ENCODE measurements at places on chromosomes 5 and 9.

DNA sequence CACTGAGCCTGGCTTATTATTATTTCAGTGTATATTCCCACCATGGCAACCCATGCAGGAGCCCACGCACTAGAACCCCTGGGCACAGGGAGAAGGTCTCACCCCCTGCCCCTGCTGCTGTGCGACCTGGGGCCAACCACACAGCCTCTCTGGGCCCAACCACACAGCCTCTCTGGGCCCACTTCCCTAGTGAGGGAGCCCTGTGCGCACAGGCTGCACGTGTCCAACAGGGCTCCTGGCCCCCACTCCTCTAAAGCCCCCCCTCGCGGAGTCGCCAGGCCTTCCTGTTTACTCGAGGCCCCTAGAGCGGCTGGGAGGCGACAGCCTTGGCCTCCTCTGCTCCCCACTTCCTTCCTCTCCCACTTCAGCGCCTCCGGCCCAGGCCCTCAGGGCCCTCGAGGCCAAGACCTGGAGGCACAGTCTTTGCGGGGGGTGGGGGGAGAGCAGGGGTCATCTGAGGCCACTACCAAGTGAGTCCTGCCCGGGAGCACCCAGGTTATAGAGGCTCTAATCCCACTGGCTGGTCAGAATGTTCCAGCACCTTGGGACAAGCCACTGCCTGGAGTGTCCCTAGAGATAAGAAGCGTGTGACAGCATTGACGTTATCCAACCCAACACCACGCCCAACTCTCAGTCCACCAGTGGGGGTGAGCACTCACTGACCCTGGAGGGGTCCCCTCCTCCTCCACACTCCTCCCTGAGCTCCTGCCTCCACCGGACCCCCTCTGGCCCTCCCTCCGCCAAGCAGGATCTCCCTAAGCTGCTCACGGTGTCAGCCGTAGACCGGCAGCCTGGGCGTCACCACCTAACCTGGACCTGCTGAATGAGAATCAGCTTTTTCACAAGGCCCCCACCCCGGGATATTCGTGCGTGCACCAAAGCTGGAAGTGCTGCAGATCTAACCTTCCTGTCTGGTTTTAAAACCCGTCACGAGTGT lies 7.9 kb upstream of the ENG start:
- H3K4me1 ChIP-seq: peaks cover 86% of the 10 kb centered on the region
- no peaks in the 10 kb centered on the region for H3K27me3 ChIP-seq
- H3K36me3 ChIP-seq: no peaks in the 10 kb centered on the region
- peak overlapping the region; percentile 39 for H3K4me3 ChIP-seq
- peak; percentile 96 for DNase-seq

GRCh38 chr5:150516011-150516410 lies 8.1 kb downstream of the NDST1 start:
- no peaks in the 10 kb centered on the region for H3K36me3 ChIP-seq
- H3K27ac ChIP-seq: no peak overlapping the region
- H3K27me3 ChIP-seq: no peaks in the 10 kb centered on the region
- no peaks in the 10 kb centered on the region for H3K4me1 ChIP-seq
- DNase-seq: peak; percentile 9

DNA sequence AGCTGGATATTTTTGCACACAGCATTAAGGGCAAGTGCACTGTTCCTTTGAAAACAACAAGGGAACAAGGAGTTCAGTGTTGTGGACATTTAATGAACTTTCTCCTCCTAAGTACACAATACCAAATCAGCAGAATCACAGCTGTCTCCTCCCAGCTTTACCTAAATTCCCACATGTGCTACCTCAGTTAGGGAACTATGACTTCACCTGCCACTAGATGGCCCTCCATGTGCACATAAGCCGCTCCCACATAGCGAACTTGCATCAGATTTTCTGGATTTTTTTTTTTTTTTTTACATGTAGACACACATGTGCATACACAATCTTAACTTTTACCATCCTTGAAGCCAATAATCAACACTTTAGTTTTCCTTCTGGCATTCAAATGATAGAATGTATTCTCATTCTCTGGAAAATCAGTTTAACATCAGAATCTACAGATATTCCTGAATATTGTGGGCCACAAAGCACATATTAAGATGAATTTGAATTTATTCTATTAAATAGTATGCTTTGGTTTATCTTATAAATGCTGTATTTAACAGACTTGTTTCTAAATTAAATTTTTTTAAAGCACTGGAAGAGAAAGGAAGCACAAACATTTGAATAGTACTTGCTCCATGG lies 123.6 kb downstream of the PALM2AKAP2 start:
- H3K36me3 ChIP-seq: no peaks in the 10 kb centered on the region
- DNase-seq: peak; percentile 69
- no peaks in the 10 kb centered on the region for H3K4me1 ChIP-seq
- no peak overlapping the region for H3K4me3 ChIP-seq
- H3K27ac ChIP-seq: no peak overlapping the region

DNA sequence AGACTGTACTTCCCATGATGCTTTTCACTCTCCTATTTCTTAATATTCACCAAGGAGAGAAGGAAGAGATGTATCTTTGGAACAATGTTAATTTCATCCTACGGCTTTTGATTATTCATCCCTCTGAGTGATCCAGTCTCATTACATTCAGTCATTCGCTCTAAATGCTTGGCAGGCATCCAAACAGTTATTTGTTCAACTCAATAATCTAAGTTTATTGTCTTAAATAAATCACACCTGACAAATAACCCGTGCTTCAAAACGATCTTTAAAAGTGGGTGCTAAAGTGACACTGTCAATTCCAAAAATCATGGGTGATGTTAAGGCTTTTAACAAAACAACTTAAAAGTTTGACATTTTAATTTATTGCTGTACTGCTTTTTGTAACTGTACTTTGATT lies 233.1 kb downstream of the RASEF start:
- no peaks in the 10 kb centered on the region for H3K4me1 ChIP-seq
- no peak for DNase-seq
- no peaks in the 10 kb centered on the region for H3K36me3 ChIP-seq
- no peak overlapping the region for H3K4me3 ChIP-seq
- H3K27me3 ChIP-seq: no peaks in the 10 kb centered on the region

DNA sequence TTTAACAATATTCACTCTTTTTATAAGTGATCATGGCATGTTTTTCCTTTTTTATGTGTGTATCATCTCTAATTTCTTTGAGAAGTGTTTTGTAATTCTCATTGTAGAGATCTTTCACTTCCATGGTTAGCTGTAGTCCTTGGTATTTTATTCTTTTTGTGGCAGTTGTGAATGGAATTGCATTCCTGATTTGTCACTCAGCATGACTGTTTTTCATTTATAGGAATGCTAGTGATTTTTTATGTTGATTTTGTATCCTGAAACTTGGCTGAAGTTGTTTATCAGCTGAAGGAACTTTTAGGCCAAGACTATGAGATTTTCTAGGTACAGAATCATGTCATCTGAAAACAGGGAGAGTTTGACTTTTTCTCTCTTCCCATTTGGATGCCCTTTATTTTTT lies 13.1 kb upstream of the SPINK13 start:
- H3K27me3 ChIP-seq: no peaks in the 10 kb centered on the region
- H3K4me1 ChIP-seq: no peaks in the 10 kb centered on the region
- no peak overlapping the region for H3K4me3 ChIP-seq

DNA sequence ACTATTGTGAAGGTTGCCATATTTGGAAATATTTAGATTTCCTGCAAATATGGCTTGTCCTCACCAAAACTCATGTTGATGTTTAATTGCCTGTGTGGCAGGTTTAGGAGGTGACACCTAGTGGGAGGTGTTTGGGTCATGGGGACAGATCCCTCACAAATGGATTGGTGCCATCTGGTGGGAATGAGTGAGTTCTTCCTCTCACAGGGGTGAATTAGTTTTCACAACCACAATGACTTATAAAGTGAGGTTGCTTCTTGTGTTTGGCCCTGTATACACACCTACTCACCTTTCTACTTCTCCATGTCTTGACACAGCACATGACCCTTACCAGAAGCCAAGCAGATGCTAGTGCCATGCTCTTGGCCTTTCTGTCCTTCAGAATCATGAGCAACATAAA lies 41.1 kb downstream of the ISOC1 start:
- no peaks in the 10 kb centered on the region for H3K27me3 ChIP-seq
- no peak overlapping the region for H3K4me3 ChIP-seq
- no peak overlapping the region for H3K27ac ChIP-seq
- peak; percentile 17 for DNase-seq
- no peaks in the 10 kb centered on the region for H3K36me3 ChIP-seq

- DNase-seq: no peak
- no peaks in the 10 kb centered on the region for H3K4me1 ChIP-seq
- no peaks in the 10 kb centered on the region for H3K27me3 ChIP-seq
- no peak overlapping the region for H3K27ac ChIP-seq
- H3K4me3 ChIP-seq: no peak overlapping the region
- H3K36me3 ChIP-seq: peaks cover 17% of the 10 kb centered on the region
These were observed 87.0 kb downstream of the ERBIN start for GRCh38 chr5:66013397-66013796.

DNA sequence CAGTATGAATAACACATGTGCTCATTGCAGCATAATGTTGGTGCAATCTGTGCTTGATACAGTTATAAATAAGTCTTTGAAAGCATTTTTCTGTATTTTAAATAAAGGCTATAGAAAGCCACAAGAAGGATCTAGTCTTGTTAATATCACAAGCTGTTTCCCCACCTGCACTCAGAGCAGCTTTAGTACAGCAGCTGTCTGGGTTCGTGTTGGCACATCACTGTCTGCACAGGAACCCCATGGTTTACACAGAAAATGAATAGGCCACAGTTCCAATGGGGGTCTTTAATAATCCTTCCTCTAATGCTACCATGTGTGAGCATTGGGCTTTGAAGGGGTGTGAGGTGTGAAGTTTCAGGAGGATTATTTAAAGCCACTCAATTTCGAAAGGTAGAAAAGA lies 2269.7 kb downstream of the MAT2B start:
- DNase-seq: no peak
- H3K4me1 ChIP-seq: peaks cover 12% of the 10 kb centered on the region
- H3K27ac ChIP-seq: no peak overlapping the region
- H3K27me3 ChIP-seq: no peaks in the 10 kb centered on the region
- no peaks in the 10 kb centered on the region for H3K36me3 ChIP-seq

DNA sequence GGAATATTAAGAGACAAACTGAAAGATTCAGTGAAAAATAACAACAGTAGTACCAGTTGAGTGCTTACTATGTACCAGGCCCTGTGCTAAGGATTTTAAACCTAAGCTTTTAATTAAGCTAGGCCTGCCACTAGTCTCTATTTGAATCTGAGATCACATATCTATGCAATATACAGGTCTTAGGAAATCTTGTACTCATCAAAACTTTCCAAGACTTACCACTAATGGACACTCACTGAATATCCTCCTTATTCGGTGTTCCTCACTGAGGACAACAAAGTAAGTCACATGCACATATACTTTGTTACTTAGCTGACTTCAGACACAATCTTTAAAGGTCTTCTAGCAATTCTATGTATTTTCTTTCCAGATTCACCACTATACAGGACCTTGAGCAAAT lies 32.6 kb downstream of the DIAPH1 start:
- no peak overlapping the region for H3K4me3 ChIP-seq
- no peaks in the 10 kb centered on the region for H3K27me3 ChIP-seq
- H3K4me1 ChIP-seq: peaks cover 13% of the 10 kb centered on the region
- no peak for DNase-seq
- peaks cover 77% of the 10 kb centered on the region for H3K36me3 ChIP-seq
- H3K27ac ChIP-seq: no peak overlapping the region

DNA sequence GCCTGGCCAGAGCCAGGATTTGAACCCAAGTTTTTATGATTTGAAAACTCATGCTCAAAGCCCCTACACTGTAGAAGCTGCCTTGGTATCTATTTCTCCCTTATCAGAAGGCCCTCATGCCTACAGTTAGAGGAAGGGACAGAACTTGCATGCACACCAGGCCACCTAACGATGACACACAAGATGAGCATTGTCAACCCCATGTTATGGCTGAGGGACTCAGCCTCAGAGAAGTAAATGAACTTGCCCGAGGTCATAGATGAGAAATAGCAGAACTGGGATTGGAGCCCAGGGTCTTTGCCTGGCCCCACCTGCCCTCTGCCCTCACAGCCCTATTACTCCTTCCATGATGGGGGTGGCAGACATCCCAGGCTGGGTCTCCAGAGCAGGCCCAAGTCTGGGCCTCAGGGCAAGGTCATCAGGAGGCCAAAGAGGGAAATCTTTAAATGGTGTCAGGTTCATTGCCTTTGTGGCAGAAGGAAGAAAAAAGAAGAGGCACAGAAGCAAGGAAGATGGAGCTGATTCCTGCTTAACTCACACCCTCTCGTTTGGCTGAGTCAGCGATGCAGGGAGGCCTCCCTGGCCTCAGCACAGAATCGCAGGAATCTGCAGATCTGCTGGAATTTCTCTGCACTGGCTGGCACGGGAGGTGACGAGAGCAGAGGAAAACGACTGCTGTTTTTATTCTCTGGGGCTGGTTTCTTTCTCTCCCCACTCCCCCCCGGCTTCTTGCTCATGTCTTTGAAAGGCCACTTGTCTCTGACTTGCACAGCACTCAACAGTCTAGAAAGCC lies 20.6 kb upstream of the CRB2 start:
- no peaks in the 10 kb centered on the region for H3K36me3 ChIP-seq
- peaks cover 31% of the 10 kb centered on the region for H3K4me1 ChIP-seq
- H3K27me3 ChIP-seq: no peaks in the 10 kb centered on the region

- no peaks in the 10 kb centered on the region for H3K36me3 ChIP-seq
- no peak overlapping the region for H3K4me3 ChIP-seq
- DNase-seq: no peak
- no peak overlapping the region for H3K27ac ChIP-seq
- peaks cover 11% of the 10 kb centered on the region for H3K4me1 ChIP-seq
- H3K27me3 ChIP-seq: peaks cover 8% of the 10 kb centered on the region
These were observed 8.3 kb downstream of the CRB2 start for GRCh38 chr9:123364241-123364824.

DNA sequence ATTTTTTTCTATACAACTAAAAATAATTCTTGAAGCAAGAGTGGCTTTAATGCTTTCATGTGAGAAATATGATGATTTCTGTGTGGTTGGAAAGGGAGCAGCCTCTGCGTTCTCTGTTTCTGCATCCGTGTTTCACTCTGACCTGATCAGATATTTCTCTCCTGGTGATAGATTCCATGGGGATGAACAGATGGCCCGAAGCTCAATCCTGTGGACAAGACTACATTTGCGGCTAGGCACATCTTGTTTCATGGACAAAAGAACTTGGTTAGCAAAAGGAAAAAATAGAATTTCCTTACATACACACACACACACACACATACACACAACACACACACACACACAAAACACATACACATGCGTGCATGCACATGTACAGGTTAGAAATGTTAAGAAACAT lies 218.2 kb upstream of the ADAMTS16 start:
- no peaks in the 10 kb centered on the region for H3K36me3 ChIP-seq
- no peak for DNase-seq
- no peaks in the 10 kb centered on the region for H3K4me1 ChIP-seq

GRCh38 chr9:128115187-128116103 lies 12.1 kb downstream of the PTGES2 start:
- peak; percentile 94 for DNase-seq
- peaks cover 5% of the 10 kb centered on the region for H3K4me1 ChIP-seq
- no peaks in the 10 kb centered on the region for H3K36me3 ChIP-seq
- no peaks in the 10 kb centered on the region for H3K27me3 ChIP-seq
- H3K27ac ChIP-seq: no peak overlapping the region

All from common myeloid progenitor, CD34-positive (primary cell).